ENCODE measurements at places on chromosomes 5 and 9.

DNA sequence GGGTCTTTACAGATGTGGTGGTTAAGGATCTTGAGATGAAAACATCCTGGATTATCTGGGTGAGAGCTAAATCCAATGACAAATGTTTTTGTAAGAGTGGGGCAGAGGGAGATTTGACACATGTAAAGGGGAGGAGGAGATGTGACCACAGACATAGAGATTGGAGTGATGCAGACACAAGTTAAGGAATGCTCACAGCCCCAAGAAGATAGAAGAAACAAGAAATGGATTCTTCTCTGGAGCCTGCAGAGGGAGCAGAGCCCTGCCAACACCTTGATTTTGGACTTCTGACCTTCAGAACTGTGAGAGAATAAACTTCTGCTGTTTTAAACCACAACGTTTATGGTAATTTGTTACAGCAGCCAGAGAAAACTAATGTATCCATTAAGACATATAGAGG lies 21.7 kb downstream of the ITGA2 start:
- DNase-seq, result no peak
- no peaks in the 10 kb centered on the region for H3K27me3 ChIP-seq
- no peak overlapping the region for H3K4me3 ChIP-seq
- H3K27ac ChIP-seq, result no peak overlapping the region
- H3K4me1 ChIP-seq, result no peaks in the 10 kb centered on the region

DNA sequence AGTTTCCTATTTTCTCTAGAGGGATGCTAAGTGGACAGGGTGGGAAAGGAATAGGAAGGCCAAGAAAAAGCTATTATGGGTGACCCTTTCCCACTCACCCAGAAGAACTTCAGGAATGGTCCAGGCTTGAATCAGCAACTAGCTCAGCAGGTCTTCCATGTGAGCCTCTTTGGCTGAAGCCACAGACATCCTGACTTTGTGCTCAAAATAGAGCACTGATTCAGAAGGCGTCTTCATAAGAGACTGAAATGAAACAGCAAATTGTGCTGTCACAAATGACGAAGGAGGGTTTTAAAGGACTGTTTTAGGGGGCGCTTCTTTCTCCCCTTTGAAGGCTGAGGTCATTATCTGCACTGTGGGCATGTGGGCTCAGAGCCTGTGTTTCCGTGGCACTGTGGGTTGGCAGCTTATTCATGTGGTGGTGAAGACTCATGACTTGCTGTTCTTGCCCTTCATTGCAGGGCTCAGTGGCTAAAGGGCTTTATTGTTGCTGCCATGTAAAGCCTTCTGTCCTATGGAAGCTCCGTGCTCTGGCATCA lies 65.8 kb upstream of the NFIL3 start:
- H3K27ac ChIP-seq, result no peak overlapping the region
- H3K4me3 ChIP-seq, result no peak overlapping the region
- no peaks in the 10 kb centered on the region for H3K36me3 ChIP-seq
- H3K27me3 ChIP-seq, result no peaks in the 10 kb centered on the region
- no peaks in the 10 kb centered on the region for H3K4me1 ChIP-seq
- DNase-seq, result no peak

- H3K27ac ChIP-seq, result no peak overlapping the region
- no peak overlapping the region for H3K4me3 ChIP-seq
- DNase-seq, result no peak
Measured at GRCh38 chr9:123686131-123686828, 243.6 kb downstream of the DENND1A start.

DNA sequence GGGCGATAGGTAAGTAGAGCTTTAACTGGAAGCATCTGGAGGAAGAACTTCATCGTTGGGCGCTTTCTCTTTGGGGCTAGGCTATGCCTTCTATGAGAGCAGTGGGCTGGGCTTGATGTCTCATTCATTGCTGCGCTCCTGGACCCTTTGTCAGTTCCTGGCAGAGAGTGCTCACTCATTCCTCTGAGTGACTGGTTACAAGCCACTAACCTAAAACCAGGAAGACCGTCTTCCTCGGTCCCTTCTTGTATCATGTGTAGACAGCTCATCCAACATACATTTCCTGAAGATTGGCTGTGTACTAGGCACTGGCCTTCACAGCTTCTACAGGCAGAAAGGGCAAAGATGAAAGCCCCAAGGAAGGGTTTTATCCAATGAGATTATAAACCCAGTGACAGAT lies 6.4 kb downstream of the SWI5 start:
- H3K36me3 ChIP-seq, result peaks cover 10% of the 10 kb centered on the region
- H3K27ac ChIP-seq, result no peak overlapping the region
- no peaks in the 10 kb centered on the region for H3K4me1 ChIP-seq
- no peaks in the 10 kb centered on the region for H3K27me3 ChIP-seq
- DNase-seq, result no peak
- H3K4me3 ChIP-seq, result no peak overlapping the region

GRCh38 chr5:157283434-157283833 lies 17.5 kb downstream of the CYFIP2 start:
- no peak overlapping the region for H3K4me3 ChIP-seq
- no peaks in the 10 kb centered on the region for H3K27me3 ChIP-seq

DNA sequence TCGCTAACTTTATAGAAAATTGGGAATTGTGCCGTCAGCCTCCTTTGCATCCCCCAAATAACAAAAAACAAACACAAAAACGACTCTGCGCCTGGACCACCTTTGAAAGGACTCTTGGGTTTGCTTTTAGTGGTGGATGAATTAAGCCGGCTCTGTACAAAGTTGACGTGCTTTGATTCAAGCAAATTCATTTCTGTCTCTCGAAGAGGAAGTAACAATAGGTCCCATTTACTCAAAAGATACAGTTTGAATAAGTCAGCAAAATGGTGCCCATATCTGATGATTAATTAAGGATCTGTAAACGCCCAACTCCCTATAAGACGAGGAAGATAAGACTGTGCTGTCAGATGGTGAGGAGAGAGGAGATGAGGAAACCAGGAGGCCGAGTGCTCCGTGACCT lies 67.8 kb downstream of the AK8 start:
- H3K36me3 ChIP-seq, result no peaks in the 10 kb centered on the region
- DNase-seq, result no peak
- H3K4me3 ChIP-seq, result no peak overlapping the region
- H3K27me3 ChIP-seq, result no peaks in the 10 kb centered on the region
- peaks cover 5% of the 10 kb centered on the region for H3K4me1 ChIP-seq
- no peak overlapping the region for H3K27ac ChIP-seq

DNA sequence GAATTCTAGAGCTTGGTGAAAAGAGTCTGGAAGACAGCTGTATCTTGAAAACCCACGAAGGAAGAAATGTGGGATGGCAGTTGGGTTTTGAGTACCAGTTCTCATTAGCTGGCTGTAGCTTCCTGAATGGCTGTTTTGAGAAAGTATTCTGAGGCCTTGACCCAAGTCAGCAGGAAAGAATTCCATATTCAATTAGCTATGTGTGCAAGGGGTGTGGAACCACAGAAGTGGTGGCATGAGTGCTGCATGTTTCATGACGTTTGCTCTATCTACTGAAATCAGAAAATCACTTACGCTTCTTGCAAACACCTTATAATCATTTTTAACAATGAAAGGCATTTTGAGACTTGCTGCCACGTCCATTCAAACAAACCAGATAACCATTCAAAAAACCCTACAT lies 69.1 kb downstream of the TRPM3 start:
- no peak for DNase-seq
- H3K27me3 ChIP-seq, result no peaks in the 10 kb centered on the region
- no peaks in the 10 kb centered on the region for H3K36me3 ChIP-seq
- H3K4me3 ChIP-seq, result no peak overlapping the region
- no peak overlapping the region for H3K27ac ChIP-seq
- no peaks in the 10 kb centered on the region for H3K4me1 ChIP-seq

DNA sequence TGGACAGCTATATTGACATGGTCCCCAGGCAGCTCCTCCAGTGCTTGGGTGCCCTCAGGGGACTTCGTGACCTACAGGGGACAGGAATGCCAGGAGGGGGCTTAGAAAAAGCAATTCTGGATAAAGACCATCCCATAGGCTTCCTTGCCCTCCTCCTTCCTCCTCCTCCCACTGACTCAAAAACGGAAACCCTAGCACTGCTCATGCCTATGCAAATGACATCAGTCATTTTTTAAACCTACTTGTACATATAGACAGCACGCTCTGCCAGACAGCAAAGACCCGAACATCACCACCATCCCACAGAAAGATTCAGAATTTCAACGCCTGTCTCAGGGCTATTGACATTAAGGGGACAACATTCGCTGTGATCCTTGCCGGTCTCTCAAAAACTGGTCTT lies 11.0 kb downstream of the IGFBPL1 start:
- DNase-seq, result no peak
- H3K4me1 ChIP-seq, result no peaks in the 10 kb centered on the region
- H3K27me3 ChIP-seq, result no peaks in the 10 kb centered on the region
- no peak overlapping the region for H3K27ac ChIP-seq
- H3K36me3 ChIP-seq, result no peaks in the 10 kb centered on the region

DNA sequence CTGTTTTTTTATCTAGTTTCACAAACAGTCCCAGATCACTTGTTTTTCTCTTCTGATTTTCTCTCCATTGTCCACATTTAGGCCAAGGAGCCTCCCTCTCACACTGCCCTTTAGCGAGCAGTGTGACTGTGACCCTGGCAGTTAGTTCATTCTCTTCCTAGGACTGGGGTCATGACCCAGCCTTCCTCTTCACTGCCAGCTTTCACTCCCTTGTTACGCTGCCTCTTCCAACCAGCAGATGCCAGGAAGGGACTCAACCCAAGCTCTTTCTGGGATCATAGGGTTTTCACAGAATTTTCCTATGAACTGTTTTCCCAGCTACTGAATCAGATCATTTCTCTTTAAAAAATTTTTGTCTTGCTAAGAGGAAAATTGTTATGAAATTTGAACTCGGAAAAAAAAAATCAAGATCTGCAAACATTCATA lies 70.9 kb downstream of the LMNB1 start:
- no peak overlapping the region for H3K27ac ChIP-seq
- H3K36me3 ChIP-seq, result no peaks in the 10 kb centered on the region
- H3K27me3 ChIP-seq, result no peaks in the 10 kb centered on the region
- DNase-seq, result no peak

DNA sequence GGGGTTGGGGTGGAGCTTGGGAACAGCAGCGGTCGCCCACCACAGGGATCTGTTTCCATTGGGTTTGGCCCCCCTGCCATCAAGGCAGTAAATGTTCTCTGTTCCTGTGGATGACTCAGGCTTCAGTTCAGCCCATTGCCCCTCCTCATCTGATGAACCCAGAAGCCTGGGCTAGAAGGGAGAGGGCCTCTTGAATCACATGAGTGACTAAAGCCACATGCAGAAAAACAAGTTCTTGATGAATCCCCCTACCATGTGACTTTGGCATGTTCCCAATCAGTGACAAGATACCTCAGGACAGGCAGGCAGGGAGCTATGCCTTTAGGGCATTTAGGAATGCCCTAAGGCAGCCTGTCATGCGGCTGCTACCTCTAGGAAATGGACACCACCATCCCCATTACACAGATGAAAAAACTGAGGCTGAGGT lies 2.5 kb downstream of the SH3PXD2B start:
- H3K27ac ChIP-seq, result no peak overlapping the region
- H3K4me1 ChIP-seq, result peaks cover 8% of the 10 kb centered on the region
- H3K36me3 ChIP-seq, result no peaks in the 10 kb centered on the region
- DNase-seq, result no peak

Data from B cell (primary cell).